Activated CD4-positive, CD25-positive, alpha-beta regulatory T cell treated with anti-CD3 and anti-CD28 coated beads, Interleukin-2, amount 50 U/mL, for 16 hours (primary cell): ENCODE measurements at places on chromosomes 1 and 21.
A peak's percentile ranks its signal among the peaks of the same experiment; 100 is the strongest.

- DNase-seq, result no peak
Measured at GRCh38 chr1:171811672-171812071, 29.6 kb upstream of the DNM3 start.

GRCh38 chr1:31548907-31549808 lies 27.2 kb upstream of the TINAGL1 start:
- DNase-seq, result peak; percentile 73

- no peak for DNase-seq
Measured at GRCh38 chr1:220748089-220748934, at the start of gene MTARC2. TSS of gene MTARC2 (plus strand) at chr1:220748322. CDS start at chr1:220748532, 210 bp downstream.

GRCh38 chr1:238582816-238583215 lies 692.1 kb upstream of the ZP4 start:
- no peak for DNase-seq

DNA sequence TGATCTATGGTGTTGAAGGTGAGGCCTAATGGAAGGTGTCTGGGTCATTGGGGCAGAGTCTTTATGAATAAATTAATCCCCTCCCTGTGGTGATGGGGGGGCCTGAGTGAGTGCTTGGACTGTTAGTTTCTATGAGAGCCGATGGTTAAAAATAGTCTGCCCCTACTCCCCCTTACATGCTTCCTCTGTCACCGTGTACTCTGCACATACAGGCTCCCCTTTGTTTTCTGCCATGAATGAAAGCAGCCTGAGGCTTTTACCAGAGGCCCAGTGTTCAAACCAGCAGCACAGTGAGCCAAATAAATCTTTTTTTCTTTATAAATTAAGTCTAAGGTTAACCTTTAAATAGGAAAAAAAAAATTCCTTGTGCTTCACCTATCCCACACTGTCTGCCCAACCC lies 657.0 kb downstream of the AMY1C start:
- DNase-seq, result no peak

- no peak for DNase-seq
Measured at GRCh38 chr1:156439036-156439776, 61.4 kb downstream of the MEF2D start.

GRCh38 chr1:32068957-32069588 lies 3.7 kb upstream of the TMEM39B start:
- no peak for DNase-seq

DNA sequence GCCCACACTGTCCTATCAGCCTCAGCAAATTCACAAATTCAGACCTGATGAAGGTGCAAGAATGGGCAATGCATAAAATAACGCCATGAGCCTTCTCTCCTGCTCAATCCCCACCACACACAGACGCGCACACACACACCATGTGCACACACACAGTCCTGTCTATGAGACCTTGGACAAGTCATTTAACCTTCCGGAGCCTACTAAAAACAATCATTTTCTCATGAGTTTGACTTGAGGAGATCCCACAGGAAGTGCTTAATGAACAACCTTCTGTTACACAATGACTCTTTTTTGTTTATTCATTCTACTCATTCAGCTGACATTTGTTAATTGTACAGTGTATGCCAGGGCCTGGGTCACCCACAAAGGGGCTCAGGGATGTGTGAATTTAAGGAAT lies 125.4 kb downstream of the EDEM3 start:
- DNase-seq, result no peak

DNA sequence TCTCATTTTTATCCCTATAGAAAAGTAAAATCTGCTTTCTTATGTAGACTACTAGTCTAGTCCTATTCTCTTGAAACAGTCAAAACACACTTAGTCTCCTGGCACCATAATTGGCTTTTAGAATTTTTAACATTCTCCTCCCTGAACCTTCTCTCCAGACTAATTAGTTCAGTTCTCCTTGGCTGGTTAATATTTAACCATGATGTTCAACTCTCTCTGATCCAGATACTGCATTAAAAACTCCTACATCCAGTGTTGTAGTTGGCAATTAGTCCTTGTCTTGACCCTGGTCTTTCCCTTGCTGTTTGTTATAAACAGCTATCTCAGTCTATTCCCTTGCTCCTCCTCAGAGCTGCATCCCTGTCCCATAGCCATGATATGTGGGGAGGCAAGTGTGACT lies 422.9 kb upstream of the BEND5 start:
- DNase-seq, result no peak

DNA sequence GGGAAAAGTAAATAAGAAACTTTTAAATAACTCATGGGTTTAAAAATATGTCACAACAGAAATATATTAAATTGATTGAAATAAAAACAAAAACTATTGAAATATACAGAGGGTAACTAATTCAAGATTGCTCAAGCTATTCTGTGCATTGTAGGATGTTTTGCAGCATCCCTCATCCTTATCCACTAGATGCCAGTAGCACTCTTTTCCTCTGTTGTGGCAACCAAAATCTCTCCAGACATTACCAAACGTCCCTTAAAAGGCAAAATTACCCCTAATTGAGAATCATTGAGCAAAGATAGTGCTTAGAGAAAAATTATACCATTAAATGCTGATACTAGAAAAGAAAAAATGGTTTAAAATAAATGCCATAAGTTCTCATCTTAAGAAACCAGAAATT lies 682.6 kb downstream of the RWDD3 start:
- no peak for DNase-seq

- no peak for DNase-seq
Measured at GRCh38 chr1:90393025-90393424, 324.1 kb downstream of the BARHL2 start.

GRCh38 chr1:10070206-10070605 lies 37.4 kb downstream of the UBE4B start:
- DNase-seq, result no peak

- no peak for DNase-seq
Measured at GRCh38 chr1:150967936-150968335, 6.7 kb downstream of the CERS2 start.

- DNase-seq, result no peak
Measured at GRCh38 chr1:109776206-109776835, 12.6 kb upstream of the EPS8L3 start.

GRCh38 chr1:34697818-34698217 lies 57.0 kb upstream of the GJB5 start:
- DNase-seq, result no peak

DNA sequence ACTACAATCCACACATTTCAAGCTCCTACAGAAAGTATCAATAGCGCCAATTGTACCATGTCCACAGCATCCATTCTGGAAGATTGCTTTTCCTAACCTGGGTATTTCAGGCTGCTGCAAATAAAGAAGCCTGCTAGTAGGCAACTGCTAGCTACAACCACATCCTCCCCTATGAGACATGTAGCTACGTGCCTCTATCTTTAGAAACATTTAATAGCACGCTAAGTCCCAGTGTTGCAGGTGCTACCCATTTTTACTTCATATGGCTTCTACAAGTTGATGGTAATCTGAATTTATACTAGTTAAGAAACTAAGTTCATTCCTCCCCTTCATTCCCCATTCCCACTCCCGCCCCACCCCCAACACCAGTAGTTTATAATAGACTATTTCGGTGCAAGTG lies 7.4 kb upstream of the AMPD1 start:
- no peak for DNase-seq

DNA sequence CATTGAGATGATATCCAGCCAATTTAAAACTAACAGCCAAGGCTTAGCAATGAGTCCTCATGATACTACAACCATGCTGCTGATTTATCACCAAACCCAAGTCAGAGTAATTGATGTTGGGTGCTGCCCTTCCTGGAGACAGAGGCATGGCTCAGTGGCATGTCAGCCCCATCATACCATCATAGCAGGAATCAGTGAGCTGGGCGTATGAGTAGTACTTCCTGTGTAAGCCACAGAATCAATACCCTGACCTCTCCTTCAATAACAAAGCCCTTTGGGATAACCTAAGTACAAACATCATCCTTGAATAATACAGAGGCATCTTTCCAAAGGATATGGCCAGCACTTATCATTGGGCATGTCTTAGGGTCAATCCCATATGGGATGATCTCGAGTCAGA lies 3.0 kb upstream of the LCE1E start:
- no peak for DNase-seq

DNA sequence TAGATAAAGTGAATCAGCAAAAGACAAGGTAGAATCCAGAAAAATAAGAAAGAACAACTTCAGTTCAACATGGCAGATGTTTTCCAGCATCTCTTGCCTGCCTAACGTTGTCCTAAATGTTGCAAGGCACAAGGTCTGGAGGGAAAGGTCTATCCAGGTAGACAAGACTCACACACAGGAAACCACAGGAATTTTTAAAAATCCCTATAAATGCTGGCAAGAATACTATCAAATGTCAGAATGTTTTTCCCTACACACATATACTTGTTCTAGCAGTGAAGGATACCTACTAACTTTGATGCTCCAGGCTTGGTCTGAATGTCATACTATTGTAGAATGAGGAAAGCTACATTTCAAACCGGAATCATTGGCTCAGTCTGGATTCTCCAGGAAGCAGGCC lies 10.6 kb downstream of the GJA5 start:
- DNase-seq, result no peak

DNA sequence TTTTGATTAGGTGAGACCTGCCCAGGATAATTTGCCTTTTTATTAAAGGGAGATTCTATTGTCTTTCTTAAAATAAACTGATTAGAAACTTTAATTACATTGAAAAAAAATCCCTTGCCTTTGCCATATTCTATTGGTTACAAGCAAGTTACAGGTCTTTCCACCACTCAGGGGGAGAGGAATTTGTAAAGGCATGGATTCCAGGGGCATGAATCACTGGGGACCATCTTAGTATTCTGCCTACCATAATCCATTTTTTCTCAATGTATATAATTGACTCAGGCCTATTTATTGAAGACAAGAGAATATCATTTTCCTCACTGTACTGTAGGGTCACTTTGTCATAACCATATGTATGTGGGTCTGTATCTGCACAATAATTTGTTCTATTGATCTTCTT lies 124.3 kb upstream of the PDE4B start:
- DNase-seq, result no peak

DNA sequence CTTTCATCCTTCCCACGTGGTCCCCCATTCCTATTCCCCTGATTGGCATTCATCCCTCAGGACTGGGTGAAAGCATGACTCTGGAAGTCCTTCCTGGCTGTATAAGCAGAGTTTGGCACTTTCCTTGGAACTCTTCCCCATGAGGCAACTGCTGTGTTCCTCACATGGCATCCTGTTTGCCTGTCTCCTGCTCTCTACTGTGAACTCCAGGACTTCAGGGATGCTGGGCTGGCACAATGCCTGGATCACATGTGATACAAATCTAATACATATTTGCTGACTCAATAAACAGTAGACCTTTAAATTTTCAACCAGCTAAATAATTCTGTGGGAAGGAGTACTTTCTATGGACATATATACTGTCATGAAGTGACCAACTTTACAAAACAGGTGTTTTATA lies 46.8 kb upstream of the EDEM3 start:
- no peak for DNase-seq

- no peak for DNase-seq
Measured at GRCh38 chr1:214897581-214897980, 185.0 kb upstream of the KCNK2 start.

- no peak for DNase-seq
Measured at GRCh38 chr1:59698386-59698785, 116.4 kb upstream of the HOOK1 start.

- DNase-seq, result no peak
Measured at GRCh38 chr21:35340273-35340672, 291.2 kb upstream of the RUNX1 start.

DNA sequence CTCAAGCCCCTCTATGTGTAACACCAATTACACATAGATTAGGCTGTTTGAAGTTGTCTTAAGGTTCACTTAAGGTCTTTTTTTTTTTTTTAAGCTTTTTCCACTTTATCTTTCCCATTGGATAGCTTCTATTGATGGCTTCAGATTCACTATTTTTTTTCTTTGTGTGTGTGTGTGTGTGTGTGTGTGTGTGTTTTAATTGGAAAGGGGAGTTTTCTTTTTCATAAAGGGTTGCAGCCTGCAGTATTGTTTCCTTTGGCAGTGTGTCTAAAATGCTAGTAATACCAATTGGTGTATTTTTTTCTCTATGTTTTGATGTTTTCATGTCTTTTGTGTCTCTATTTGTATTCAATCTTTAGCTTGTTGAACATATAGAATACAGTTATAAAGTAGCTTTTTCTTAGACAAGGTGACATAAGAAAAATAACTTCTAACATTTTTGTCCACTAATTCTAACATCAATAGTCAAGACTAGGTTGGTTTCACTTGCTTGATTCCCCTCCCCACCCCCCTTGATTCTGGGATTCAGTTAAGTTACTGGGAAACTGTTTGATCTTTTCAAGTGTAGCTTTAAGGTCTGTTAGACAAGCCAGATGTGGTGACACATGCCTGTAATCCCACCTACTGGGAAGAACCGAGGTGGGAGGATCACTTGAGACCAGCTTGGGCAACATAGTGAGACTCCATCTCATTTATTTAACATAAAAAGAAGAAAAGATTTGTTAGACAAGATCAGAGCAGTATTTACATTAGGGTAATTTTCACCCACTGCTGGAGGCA lies 21.4 kb downstream of the PRRC2C start:
- no peak for DNase-seq
